ENCODE measurements at places on chromosomes 1 and 21.

- DNase-seq: no peak
These were observed 4.4 kb downstream of the DENND4B start for GRCh38 chr1:153941826-153942725.

DNA sequence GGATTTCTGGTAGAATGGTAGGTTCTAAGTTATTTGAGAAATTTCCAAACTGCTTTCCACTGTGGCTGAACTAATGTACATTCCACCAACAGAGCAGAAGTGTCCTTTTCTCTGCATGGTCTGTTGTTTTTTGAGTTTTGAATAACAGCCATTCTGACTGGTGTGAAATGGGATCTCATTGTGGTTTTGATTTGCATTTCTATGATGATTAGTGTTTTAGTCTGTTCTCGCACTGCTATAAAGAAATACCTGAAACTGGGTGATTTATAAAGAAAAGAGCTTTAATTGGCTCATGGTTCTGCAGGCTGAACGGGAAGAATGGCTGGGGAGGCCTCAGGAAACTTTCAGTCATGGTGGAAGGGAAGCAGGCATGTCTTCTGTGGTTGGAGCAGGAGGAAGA is 80.3 kb downstream of the SDCCAG8 start:
- no peak for DNase-seq

GRCh38 chr1:166876540-166876838 is 425 bp upstream of the TADA1 start:
- DNase-seq: no peak

DNA sequence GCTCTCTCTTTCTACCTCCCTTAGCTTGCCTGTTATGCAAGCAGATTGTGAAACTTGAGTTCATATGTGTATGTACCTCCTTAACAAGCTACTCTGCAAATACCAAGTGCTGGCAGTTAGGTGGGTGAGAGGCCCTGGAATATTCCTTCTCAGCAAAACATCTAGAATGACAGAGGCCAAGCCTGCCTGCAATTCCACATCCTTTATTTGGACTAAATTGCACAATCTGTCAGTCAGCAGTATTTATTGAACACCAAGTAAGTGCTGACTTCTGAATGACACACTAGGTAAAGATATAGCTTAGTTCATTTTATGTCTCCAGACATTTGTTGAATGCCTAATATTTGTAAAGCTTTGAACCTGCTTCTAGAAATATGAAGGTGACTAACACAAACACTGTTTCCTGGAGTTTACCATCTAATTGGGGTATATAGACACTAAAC is 87.5 kb downstream of the RGL1 start:
- DNase-seq: no peak

GRCh38 chr1:98084188-98084587 is 163.4 kb upstream of the DPYD start:
- DNase-seq: no peak

GRCh38 chr1:31372751-31373055 is 173 bp downstream of the FABP3 start:
- no peak for DNase-seq

- DNase-seq: no peak
These were observed 10.9 kb upstream of the RBM15 start for GRCh38 chr1:110328274-110328673.

DNA sequence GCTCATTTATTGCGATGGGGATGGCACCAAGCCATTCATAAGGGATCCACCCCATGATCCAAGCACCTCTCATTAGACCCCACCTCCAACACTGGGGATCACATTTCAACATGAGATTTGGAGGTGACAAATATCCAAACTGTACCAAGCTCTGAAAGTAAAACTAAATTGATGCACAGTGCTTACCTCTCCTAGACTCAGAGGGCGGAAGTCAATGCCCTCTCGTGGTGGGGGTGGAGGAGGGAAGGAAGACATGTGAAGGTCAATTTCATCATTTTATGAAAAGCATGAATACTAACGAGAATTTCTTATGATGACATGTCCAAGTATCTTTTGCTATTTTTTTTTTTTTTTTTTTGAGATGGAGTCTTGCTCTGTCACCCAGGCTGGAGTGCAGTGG is 120.0 kb downstream of the PGBD5 start:
- no peak for DNase-seq

DNA sequence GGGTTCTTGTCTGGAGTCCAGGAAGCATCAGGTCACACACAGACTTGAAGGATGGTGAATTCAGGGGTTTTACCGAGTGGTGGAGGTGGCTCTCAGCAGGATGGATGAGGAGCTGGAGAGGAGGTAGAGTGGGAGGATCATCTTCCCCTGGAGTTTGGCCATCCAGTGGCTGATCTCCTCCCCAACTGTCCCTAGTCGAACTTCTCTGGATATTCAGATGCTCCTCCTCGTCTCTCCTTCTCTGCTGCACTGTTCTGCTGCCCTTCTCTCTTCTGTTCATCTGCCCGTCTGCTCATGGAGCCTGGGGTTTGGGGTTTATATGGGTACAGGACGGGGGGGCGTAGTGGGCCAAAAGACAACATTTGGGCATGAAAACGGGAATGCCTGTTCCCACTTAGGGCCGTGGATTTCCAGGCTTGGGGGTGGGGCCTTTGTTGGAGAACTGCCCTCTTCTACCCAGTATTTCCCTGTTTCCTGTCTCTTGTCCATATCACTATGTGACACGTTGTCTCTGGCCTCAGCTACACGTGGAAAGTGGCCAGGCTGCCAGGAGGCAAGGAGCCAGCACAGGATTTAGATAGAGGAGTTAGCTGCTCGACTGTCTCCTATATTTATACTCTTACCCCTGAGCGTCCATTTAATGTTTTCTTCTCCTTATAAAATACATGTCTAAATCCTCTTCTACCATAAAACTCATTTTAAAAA is 76.7 kb downstream of the SIPA1L2 start:
- no peak for DNase-seq
